B cell (primary cell): ENCODE measurements at places on chromosomes 7 and 10.
A peak's percentile ranks its signal among the peaks of the same experiment; 100 is the strongest.

DNA sequence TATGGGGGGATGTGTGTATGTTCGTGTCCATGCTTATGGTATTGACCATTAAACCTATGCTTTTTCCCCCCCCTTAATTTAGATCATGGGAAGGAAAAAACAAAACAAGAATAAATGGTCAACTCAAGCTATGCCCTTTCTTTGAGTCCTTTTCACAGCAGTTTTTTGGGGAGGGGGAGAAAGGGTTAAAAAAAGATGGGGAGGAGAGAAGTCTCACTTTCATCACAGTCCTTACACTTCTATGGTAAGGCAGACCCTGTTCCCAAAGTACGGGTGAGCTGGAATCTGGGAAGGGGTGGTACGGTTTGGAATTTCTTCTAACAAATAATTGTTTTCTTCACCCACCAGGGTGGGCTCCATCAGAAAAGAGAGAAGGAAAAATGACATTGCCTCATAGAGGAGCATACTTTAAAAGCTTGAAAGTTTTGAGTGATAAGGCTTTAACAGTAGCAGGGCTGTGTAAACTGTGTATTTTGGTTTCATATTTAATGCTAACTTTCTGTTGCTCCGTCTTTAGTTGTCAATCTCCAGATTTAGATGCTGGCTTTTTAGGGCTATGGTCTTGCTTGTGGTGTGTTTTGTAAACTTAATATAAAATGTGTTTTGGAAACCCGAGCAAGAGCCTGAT lies 180.1 kb downstream of the TCF7L2 start:
- no peak for DNase-seq

DNA sequence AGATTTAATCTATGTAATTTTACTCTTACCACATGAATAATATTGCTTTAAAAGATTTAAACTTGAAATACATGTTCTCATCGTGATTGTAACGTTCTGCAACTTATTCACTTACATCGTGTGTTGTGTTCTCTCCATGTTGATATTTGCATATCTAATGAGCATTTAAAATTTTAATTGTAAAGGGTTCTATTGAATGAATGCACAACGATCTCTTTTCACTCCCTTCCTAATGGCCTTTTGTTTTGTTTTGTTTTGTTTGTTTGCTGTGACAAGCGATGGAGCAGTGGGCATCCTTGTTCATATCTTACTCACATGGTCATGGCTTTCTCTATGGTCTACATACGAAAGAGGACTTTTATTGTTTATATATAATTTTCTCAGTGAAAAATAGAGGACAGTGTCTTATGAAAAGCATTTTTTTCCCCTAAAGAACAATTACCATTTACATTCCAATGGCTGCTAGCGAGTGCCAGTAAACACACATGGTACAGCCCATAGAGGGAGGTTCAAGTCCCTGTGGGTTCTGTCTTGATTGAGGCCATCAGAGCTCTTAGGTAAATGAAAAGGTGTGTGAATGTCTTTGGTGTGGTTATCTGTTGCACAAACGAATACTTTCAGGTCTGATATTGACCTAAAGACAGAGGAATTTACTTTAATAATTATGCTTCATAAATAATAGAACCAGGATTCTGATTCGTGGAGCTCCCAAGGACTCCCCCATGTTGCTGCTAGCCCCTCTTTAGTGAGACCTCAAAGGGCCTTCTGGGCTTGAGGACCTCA lies 32.4 kb downstream of the BTBD16 start:
- no peak for DNase-seq

GRCh38 chr7:102310414-102310815 lies 23.7 kb downstream of the SH2B2 start:
- no peak for DNase-seq

DNA sequence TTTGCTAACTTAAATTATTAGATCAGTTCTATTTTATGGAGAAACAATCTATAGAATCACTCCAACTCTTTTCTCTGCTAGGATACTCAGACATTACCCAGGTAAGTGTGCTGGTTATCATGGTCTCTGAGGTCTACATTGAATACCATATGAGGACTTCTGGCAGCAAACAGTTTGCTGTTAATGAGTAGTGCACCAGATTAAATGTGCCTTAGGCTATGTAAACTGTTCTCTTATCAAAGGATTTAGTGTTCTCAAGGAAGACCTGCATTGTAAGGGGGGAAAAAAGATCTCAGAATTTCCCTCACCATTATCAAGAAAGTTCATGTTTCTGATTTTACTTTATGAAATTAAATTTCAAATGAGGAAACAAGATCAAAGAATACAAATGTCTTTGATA lies 107.5 kb downstream of the ITGB8 start:
- DNase-seq, result peak; percentile 5

DNA sequence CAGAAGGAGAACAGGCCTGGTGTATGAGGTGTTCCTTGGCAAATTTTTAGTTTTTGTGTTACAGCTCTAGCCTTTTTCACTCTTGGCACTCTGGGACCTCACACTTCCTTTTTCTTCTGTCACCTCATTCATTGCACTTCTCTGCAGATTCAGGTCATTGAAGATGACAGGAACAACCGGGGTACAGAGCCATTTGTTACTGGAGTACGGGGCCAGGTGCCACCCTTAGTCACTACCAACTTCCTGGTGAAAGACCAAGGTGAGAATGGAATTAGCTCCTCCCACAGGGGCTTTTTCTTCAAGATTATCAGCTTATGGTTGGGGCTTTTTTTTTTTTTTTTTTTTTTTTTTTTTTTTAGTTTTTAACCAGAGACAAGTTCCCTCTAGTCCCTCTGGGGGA lies 18.5 kb upstream of the CHCHD1 start:
- DNase-seq, result peak; percentile 44

DNA sequence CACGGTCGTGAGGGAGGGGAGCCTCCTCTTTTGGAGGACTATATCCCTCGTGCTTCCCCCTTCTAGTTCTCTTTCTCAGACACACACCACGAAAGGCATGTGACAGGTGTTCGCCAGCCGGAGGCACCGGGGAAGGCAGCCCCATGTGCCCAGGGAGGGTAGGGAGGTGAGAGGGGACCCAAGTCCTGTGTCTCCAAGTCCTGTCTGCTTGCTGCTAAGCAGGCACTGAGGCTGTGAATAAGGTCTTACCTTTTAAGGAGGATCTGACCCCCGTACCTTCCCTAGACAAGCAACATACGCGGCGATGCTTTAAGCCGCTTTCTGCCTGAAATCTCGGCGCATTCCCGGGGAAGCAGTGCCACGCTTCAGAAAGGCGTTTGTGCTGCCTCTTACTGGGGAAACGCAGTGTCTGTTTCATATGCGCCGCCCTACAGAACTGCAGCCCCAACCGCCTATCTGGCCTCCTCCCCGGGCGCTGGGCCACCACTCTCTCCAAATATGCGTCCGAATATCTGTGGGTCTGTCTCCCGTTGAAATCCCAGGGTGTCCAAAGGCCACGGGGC lies 770 bp downstream of the PLXNA4 start:
- DNase-seq, result no peak
